ENCODE measurements at places on chromosomes 1 and 21.

- DNase-seq, result no peak
These were observed 140.0 kb downstream of the SMYD3 start for GRCh38 chr1:246367041-246367440.

GRCh38 chr21:29332461-29333362 lies 34.0 kb downstream of the BACH1 start:
- DNase-seq, result peak; percentile 84

GRCh38 chr1:158027508-158027907 lies 34.1 kb downstream of the KIRREL1 start:
- DNase-seq, result no peak

DNA sequence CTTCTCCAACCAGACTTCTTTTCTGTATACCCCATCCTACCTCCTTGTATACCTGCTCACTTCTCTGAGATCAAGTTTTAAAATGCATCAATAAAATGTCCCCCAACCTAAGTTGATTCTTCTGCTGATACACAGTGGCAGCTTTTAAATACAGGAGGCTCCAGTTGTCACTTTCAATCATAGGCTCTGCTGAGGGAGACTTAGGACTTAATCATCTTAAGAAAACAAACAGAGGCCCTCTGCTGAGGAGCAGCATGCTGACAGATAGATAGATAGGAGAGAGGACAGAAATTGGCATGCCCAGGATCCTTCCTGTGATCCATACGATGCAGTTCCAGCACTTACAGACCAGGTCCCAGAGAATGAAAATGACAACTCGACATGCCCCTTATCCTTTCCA lies 311.0 kb upstream of the PROX1 start:
- no peak for DNase-seq

DNA sequence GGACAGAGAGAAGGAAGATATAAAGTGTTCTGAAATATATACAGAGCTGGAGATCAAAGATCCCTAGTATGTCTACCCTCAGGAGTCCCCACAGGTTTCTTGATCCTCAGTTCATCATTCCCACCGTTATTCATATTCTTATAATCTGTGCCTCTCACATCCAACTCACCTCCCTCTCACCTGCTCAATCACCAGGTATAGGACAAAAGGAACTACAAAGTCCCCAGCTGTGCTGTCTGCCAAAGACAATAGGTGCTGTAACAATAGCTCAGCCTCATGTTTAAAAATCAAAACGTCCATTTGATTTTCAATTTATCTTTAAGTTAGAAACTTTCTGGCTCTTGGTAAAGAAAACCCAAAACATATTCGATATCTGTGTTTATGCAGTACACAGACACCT lies 121.1 kb upstream of the PKN2 start:
- DNase-seq, result no peak

All from M059J (cell line).